ENCODE measurements at places on chromosomes 1 and 21. TPM values are rescaled to one million over a fixed set of nuclear protein-coding genes. Genes with fewer than 3 reads are reported as not detected.

AXDND1 gene
- total RNA-seq, result not detected

GPR89A gene
- 13.4 TPM for total RNA-seq

COG2 gene
- total RNA-seq, result 23.3 TPM

ARHGEF16 gene
- total RNA-seq, result 1.2 TPM

NR5A2 gene
- 4.7 TPM for total RNA-seq

SPRR1B gene
- not detected for total RNA-seq

MAP3K21 gene
- total RNA-seq, result 0.78 TPM

IQCC gene
- 4.6 TPM for total RNA-seq
